NCI-H526 (cell line): ENCODE measurements at places on chromosomes 13 and 19.

DNA sequence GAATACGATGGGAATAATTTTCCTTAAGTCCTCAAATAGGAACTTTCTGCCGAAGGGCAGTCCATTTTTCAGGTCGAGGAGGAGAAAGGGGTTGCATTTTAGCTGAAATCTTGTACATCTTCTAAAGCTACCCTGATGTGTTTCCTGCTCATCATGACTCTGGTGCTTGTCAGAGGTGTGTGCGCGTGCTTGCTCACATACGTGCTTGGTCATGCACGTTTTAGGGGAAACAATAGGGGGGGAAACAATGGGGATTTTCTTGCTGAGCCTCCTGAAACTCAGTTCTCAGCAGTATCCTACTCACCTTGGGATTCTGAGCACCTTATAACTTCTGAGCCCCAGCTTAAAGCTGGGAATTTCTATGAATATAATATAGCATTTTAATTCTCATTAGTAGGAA, 44.7 kb downstream of the TM9SF2 start:
- no peak for DNase-seq

DNA sequence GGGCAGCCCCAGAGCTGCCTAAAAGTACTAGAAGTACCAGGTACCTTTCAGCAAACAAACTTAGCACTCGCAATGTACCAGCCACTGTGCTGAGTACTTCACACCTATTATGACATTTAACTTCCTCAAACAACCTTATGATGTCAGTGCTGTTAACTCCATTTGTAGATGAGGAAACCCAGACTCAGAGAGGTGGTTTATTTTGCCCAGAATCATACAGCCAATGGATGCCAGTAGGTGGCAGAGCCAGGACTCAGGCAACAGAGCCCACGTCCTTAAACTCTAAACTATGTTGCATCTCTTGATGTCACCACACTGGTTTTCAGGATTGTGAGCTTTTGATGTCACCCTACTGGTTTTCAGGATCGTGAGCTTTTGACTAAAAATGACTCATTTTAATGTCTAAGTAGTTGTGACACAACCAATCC, 78.9 kb downstream of the FLT1 start:
- DNase-seq = no peak

DNA sequence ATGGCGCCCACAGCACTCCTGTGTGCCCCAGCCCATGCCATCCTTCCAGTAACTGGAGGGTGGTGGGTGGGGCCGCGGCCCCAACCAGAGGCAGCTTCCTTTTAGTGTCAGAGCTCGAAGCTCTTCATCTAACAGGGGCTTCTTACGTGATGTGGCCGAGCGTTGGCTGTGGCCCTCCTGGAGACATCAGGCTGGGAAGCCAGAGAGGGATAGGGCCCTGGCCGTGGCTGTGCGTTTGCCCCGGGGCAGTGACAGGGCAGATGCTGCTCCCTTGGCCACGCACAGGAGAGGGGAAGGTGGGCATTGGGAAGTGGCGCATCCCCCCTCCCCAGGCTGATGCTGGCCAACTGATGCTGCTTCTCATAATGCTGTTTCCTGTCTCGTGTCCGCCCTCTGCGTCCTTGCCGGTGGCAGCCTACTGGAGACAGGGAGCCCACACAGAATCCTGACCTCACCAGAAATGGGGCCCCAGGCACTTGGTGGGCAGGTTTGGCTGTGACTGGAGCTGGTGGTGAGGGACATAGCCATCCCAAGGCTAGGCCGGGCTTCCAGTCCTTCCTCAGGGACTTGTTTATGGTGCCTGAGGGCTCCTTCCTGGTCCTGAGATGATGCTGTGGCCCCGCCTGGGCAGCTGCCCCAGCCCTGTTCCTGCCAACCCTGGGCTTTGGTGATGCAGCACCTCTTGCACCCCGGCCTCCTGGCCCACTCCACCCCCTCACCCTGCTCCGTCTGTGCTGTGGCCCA, 34.3 kb downstream of the ATP4B start:
- no peak for DNase-seq

GRCh38 chr13:109974354-109974753, 188.0 kb upstream of the IRS2 start:
- no peak for DNase-seq

GRCh38 chr13:79937771-79938216, 403.1 kb downstream of the SPRY2 start:
- no peak for DNase-seq

DNA sequence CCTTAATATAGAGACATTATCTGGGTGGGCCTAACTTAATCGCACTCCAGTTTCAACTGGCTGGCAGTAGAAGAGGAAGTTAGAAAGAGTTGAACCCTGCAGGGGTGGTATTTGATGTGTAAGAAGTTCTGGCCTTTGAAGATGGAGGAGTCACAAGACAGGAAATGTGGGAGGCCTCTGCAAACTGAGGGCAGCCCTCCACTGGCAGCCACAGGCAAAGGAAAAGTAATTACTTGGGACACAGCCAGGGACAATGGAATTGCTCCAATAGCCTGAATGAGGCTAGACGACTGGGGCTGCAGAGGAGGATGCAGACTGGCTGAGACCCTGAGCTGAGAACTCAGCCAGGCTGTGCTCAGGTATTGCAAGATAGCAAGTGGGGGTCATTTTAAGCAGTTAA, 703.3 kb upstream of the ARGLU1 start:
- no peak for DNase-seq

DNA sequence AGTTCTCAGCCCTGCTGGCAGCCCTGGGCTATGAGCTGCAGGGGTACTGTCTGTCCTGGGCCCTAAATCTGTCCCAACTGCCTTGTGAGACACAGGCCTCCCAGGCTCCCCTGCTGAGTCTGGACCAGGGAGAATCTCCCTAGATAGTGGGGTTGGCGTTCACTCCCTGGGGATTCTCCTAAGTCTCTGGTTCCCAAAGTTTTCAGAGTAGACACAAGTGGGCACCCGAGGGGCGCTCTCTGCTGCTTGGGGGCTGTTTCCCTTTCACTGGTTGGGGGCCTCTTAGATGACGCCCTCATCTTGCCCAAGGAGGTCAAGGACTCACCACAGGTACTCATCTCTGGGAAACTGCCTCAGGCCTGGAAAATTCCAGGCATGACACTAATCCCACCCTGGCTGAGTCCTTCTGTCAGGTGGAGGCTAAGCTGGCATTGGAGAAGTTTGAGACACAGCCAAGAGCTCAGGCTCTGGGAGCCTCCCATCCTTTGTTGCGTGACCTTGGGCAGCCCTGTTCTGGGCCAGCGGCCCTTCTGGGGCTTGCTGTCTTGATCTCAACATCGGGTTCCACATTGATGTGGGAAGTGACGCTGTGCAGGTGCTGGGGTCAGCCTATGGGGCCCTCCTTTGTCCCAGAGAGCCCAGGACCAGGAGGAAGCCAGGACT, 3.9 kb downstream of the RPL18A start:
- DNase-seq = no peak
